ENCODE measurements at places on chromosomes 1 and 21.

DNA sequence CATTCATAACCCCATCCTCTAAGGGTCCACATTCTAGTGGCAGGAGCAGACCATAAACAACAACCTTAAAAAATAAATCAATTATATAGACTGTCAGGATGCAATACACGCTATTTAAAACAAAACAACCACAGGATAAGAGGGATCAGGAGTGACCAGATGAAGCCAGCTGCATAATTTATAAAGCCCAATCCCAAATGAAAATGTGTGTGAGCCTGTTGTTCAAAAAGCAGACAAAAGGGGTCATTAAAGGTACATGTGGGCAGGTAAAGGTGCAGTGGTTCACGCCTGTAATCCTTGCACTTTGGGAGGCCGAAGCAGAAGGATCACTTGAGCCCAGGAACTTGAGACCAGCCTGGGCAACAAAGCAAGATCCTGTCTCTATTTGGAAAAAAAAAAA lies 10.4 kb upstream of the LDLRAP1 start:
- DNase-seq = no peak

GRCh38 chr1:233695901-233696300 lies 82.0 kb downstream of the KCNK1 start:
- no peak for DNase-seq

DNA sequence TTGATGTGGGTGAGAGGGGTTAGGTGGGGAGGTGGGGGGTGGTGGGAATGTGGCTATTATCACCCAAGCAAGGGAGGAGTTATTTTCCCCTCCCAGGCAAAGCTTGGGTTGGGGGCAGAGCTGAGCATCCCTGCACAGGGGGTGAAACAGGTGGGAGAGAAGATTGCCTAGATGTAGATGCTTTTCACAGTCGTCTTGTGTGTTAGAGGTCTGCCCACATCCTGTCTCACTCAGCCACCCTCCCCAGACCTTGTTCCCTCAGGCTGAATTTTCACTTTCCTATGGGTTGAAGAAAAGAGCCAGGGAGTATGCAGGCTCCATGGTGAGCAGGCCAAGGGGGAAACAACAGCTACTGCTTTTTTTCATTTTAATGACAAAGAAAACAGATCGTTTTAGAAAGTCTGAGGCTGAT lies 223.5 kb downstream of the KIF26B start:
- DNase-seq = peak; percentile 22

DNA sequence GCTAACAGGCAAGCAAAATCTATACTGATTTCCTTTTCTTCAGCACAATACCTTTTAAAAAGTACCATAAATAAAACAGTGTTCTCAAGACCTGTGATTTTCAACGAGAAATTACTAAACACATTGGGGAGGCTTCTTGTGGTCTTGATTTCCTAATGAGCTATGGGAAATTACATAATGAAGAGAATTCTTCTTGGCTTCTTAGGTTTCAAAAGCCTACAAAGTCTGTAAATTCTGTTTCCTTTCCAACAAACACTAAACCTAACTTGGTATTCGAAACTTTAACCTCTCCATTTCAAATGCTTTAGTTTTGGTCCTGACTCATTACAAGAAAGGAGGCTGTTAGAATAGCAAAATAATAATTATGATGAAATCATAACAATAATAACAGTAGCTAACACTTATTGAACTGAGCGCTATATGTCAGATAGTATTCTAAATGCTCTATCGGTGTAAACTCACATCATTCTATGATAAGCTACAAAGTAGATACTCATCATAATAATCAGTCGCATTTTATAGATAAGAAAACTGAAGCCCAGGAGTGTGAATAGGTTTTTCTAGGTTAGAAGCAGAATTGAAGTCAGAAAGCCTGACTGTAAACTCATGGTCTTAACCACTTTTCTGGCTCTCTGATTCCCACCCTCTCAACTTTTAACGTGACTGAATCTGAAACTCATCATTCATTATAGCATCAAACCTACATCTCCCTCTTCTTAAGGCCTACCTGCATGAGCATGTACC lies 486.7 kb downstream of the SMYD3 start:
- no peak for DNase-seq

DNA sequence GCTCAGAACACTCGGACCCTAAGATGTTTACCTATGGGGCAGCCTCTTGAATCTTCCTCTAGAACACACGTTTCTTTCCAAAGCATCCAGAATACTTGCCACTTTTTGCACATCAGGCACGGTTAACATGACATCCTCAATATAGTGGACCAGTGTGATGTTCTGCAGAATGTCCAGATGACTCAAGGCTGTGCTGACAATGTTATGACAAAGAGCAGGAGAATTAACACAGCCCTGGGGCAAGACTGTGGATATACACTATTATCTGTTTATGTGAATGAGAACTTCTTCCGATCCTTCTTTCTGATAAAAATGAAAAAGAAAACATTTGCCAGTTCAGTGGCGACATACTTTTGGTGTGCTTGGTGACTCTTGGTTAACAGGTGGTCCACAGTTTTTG lies 154.3 kb downstream of the PDE4B start:
- no peak for DNase-seq

DNA sequence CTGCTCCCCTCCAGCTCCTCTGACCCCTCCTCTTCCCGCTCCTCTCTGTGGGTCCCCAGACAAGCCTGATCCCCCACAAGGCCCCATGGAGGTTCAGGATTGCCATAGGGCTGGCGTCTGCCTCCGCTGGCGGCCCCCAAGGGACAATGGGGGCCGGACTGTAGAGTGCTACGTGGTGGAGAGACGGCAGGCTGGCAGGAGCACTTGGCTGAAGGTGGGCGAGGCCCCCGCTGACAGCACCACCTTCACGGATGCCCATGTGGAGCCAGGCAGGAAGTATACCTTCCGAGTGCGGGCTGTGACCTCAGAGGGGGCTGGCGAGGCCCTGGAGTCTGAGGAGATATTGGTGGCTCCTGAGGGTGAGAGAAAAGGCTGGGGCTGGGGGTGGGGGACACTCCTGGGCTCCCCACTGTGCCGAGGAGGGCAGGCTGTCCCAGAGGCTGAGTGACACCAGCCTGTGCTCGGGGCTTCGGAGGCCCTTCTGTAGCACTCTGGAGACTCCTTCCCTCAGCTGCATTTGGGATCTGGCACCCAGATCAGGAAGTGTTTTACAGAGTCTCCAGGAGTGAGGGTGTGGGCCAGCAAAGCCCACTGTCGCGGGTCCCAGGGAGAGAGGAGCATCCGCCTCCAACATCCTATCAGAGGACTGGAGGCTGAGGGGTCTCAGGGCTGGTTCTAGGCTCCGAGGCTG lies 25.9 kb downstream of the IGFN1 start:
- DNase-seq = no peak

DNA sequence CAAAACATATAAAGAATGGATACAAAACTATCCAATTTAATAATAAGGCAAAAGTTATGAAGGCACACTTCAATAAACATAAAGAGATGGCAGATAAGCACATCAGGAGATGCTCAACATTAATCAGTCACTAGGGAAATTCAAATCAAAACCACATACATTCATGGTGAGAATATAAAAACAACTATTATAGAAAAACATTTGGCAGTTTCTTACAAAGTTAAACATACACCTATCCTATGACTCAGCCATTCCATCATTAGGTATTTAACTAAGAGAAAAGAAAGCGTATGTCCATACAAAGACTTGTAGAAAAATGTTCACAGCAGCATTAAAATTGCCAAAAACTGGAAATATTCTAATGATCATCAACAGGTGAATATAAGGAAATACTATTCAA lies 44.3 kb downstream of the KIFAP3 start:
- no peak for DNase-seq

GRCh38 chr1:217052196-217052595 lies 329.0 kb upstream of the ESRRG start:
- DNase-seq = no peak

GRCh38 chr1:20726932-20727745 lies 5.4 kb downstream of the SH2D5 start:
- no peak for DNase-seq

DNA sequence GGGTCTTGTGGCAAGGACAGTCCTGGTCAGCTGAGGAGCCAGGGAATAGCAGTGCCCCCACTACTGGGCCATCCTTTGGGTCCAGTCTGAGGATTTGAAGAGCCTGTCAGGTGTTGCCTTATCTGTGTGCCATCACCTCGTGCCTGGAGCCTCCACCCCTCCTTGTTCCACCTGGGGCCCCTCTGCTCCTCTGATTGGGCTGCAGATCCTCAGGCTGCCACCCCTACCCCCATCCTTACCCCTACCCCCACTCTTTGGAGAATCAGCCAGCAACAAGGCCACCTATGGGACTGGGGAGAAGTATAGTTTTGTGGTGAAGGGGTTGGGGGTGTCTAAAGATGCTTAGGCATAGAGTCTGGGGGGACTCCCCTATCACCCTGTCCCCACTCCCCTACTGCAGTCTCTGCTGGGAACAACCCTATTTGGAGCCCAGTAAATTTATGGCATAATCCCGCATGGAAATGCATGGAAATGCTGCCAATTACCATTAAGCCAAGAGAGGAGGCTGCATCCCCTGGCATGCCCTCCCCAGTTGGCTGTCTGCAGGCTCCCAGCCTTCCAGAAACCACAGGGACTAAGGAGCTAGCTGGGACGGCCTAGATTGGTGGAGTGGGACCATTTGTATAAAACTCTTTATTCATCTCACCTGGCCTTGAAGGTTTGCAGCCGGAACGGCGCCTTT lies 142.7 kb upstream of the CSF3R start:
- no peak for DNase-seq

GRCh38 chr1:150973258-150973835 lies 1.3 kb downstream of the CERS2 start:
- DNase-seq = peak; percentile 30

- DNase-seq = no peak
These were observed 94.1 kb upstream of the LYST start for GRCh38 chr1:235960809-235961208.

DNA sequence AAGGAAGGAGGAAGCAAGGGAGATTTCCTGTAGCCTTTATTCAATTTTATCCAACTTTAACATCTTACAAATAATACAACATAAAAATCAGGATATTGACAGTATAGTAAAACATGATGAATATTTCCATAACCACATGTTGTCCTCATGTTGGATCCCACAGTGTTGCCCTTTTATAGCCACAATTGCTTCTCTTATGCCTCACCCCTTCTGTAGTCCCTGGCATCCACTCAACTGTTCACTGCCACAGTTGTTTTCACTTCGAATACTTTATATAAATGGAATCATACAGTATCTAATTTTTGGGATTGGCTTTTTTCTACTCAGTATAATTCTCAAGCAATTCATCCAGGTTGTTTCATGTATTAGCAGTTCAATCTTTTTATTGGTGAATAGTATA lies 44.8 kb downstream of the SRSF11 start:
- DNase-seq = no peak

DNA sequence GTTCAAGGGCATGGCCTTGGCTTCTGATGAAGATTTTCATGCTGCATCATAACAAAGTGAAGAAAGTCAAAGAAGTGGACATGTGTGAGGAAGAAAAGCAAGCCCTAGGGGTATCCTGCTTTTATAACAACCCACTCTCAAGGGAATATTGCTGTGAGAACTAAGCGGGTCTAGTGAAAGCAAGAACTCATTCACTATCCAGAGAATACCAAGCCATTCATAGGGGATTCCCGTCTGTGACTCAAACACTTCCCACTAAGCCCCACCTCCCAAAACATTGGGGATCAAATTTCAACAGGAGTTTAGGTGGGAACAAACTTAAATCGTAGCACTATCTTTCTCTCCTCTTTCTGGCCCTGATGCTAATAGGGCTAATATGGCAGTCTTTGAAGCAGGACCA lies 98.5 kb upstream of the CTTNBP2NL start:
- DNase-seq = no peak

DNA sequence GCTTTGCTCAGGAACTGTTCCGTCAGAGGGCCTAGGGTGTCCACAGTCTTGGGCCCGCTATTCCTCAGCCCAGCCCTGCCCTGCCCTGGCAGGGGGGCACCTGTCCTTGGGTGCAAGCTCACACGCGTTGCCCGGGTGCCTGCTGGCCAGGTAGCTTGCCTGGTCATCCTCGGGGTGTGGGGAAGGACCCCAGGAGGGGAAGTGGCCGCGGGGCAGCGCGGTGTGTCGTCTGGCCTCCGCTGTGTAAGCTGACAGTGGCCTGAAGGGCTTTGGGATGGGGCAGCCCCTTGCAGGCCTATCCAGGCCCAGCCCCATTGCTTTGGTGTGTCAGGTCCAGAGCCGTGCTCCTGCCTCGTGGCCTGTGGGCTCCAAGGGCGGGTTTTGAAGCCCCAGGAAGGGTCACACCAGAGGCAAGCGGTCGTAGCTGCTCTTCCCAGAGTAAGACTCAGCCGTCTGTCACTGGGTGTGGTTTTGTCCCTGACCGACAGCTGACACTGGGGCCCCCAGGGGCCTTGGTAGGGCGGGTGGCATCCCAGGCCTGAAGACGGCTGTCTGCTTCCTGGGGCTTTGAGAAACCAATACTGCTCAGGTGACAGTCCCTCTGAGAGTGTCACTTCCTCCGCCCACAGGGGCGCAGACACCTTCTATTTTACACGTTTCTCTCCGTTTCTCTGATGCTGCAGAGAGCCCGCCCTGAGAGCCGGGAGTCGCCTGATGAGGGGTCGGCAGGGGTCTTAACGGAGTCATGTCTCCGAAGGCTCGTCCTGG lies 72.1 kb downstream of the SKI start:
- DNase-seq = peak; percentile 79

GRCh38 chr1:44531785-44532566 lies 126.9 kb downstream of the RNF220 start:
- no peak for DNase-seq

- DNase-seq = no peak
These were observed 114.1 kb downstream of the C1orf94 start for GRCh38 chr1:34290831-34291230.

GRCh38 chr1:8422510-8423268 lies 104.8 kb downstream of the SLC45A1 start:
- no peak for DNase-seq

DNA sequence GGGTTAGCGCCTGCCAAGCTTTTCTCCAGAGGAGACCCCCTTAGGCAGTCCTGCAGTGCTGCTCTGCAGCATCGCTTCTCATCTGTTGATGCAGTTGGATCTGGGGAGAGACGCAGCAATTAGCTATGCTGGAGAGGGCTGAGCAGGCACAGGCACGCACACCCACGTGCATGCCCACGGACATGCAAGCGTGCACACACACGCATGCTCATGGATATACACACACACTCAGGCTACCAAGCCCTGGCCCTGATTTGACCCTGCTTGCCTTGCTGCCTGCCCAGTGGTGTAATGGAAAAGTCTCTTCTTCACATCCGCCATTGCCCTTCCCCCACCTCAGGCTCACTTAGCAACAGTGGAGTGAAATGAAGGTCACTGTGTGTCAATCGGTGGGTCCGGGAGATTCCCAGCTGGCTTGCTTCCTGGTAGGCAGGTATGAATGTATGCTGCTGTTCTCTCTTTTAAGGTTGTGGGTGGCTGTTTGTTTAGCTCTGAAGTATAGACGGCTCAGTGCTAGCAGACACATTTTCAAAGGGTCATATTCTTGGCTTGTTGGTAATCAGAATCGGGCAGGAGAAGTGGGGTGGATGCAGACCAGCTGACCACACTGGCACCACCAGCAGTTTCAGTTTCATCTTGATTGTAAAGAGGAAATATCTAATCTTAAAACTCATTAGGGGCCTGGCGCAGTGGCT lies 9.5 kb downstream of the ATP1B1 start:
- DNase-seq = no peak

- DNase-seq = no peak
These were observed 19.0 kb upstream of the ADGRL2 start for GRCh38 chr1:81781749-81782148.

- DNase-seq = no peak
These were observed 6.0 kb upstream of the PLA2G2C start for GRCh38 chr1:20192364-20192763.

GRCh38 chr1:44251989-44252671 lies 38.9 kb downstream of the DMAP1 start:
- no peak for DNase-seq
